ENCODE measurements at places on chromosomes 11 and 22.

GRCh38 chr22:37433786-37434185, 6.5 kb upstream of the ELFN2 start:
- DNase-seq, result no peak

GRCh38 chr11:123180574-123180973, 14.5 kb downstream of the CLMP start:
- no peak for DNase-seq

DNA sequence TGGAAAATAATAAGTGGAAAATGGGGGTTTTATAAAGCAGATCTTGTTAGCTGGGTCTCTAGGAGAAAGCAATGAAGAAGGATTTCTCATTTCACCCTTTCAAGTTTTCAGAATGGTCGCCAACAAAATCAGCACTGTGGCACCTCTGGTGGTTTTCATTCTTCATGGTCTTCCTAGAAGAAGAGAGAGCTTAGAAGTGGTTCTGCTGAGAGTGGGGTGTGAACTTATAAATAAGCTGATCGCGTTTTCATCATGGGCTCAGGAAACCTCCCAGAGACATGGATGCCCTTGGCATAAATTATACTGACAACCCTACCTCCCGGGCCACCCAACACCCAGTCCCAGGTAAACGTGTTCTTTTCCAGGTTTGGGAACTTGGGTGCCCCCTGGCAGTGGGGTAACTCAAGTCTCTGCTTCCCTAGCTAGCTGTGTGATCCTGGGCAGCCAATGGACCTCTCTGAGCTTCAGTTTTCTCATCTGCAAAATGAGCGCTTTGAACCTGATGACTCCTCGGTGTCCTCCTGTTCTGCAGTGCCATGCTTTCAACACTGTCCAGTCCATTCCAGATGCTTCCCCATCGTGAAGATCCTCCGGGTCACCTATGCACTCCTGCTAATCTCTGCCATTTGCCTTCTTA, 72.6 kb upstream of the GRAMD1B start:
- DNase-seq, result no peak

DNA sequence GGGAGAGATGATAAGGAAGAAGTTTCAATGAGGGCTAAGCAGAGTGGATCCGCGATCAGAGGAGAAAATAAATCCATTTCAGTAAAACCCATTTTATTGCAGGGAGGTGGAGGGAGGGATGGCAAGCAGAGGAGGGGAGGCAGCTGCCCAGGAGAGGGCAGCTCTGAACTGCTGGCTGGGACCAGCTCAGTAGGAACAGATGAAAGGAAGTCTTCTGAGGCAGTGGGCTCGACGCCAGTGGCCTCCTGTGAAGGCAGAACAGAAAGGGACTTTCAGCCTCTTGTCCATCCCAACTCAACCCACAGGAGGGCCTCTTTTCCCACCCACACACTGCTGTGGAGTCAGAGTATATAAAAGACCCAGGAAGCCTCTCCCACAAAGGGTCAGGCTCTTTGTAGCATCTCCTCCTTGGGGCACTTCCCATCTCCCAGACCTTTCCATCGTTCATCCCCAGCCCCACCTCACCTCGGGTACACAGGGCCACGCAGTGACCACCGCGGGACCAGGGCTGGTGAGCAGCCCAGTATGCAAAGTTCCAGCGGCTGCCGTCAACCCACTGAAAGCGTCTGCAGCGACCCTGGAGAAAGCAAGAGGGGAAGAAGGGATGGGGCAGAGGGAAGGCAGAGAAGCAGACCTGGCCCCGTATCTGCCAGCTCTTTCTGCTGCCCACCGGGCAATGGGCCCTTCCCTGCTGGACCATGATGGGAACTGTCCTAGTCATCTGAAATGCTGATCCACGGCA, 3.0 kb downstream of the PRG2 start:
- DNase-seq, result no peak

GRCh38 chr11:117281159-117281558, 10.0 kb upstream of the BACE1-AS start:
- peak; percentile 84 for DNase-seq

DNA sequence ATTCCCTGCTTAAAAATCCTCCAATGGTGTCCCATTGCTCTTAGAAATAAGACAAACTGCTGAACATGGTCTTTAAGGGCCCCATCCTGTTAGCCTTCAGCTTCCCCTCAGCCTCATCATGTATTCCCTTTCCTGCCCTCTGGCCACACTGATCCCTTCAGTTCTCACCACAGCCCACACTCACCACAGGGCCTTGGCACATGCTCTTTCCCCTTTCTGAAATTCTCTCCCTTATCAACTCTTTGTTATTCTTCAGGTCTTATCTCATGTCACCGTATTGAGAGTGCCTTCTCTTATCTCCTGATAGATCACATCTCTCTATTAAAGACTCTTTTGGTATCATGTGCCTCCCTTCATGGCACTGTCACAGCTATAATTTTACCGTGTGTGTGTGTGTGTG, 167.8 kb upstream of the MPPED2 start:
- no peak for DNase-seq
